ENCODE measurements at places on chromosomes 12 and 14.

- no peak for DNase-seq
These were observed 193.9 kb upstream of the OR4E1 start for GRCh38 chr14:21867541-21867940.

DNA sequence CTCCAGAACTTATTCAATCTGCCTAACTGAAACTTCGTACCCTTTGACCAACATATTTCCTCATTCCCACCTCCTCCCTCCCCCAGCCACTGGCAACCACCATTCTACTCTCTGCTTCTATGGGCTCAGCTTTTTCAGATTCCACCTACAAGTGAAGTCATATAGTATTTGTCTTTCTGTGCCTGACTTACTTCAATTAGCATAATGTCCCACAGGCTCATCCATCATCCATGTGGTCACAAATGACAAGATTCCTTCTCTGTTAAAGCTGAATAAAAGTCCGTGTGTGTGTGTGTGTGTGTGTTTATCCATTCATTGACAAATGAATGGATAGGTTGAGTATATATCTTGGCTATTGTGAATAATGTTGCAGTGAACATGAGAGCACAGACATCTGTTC is 1.3 kb upstream of the C14orf39 start:
- DNase-seq, result no peak

DNA sequence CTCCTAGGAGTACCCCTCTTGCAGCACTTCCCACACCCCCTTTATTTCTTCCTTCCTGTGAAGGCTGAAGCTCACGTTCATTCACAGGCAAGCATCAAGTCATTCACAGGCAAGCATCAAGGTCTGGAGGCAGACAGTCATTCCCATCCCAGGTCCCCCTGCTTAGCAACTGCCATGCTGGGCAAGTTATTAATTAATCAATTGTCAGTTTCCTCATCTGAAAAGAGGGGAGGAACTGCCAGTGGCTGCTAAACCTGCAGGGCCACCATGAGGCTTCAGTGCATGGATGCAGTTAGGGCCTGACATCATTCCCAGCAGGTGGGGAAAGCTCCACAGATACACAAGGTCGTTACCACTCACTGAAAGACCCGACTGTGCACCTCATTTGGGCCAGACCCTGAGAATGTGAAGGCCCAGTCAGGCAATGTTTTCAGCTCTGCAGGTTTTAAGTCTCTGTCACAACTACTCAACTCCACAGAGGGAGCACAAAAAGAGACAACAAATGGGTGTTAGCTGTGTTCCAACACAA is 85.0 kb upstream of the GPR68 start:
- DNase-seq, result no peak

GRCh38 chr12:82474798-82475184 is 116.5 kb downstream of the METTL25 start:
- no peak for DNase-seq

- DNase-seq, result no peak
These were observed 219.7 kb upstream of the TMPO start for GRCh38 chr12:98295681-98296080.

DNA sequence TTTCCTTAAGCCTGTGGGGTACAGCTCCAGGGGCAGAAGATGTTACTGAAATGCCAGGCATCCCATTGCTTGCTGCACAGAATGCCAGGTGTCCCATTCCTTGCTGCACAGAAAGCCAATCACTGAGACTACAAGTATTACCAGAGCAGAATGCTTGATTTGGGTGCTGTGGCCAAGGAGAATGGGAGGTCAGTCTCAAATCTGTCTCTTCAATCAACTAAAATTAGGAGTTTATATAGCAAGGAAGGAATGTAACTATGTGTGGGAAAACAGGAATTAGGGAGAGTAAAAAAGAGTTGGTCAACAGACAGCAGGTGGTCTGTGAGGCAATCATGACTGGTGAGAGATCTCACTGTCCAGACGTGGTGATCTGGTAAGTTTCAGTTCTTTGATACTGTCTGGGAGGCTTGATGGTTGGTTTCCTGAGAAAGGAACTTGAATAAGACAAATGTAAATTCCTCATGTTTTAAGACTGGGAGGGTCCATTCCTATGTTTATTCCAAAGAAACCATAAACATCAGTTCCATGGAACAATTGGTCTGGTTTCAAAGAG is 31.2 kb upstream of the VASH1 start:
- no peak for DNase-seq

DNA sequence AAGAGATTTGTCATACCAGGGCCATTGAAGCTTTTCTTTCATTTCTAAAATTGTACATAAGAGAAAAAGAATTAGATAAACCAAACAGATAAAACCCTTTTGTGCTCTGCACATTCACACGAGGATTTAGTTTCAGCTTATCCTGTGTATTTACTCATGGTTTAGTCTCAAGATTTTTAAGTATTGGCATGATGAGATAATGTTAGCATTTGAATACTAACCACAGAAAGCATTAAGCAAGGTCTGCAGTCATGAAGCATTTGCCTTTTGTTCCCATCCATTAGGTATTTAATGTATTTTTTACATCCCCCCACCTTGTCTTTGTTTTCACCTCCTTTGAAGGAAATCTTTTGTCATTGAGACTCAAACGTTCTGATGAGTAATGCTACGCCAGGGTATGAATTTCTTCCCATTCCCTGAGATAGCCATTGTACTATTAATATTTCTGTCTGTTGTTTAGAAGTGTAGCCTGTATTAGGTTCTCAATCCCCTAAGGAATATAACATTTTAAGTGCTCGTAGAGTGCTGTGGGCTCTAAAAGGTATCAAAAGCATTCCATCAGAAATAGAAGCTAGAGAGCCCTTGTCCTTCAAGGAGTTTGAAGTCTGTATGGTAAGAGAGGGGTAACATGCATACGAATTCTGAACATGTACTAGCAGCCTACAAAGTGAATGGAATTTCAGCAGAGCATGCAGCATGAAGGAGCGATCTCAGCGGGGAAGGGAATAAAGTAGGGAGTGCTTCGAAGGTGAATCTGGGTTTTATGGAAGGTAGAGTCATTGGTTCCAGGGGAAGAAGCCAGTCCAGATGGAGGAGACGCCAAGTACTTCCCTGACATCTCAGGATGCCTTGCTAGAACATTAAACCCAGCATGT is 22.3 kb downstream of the CRADD start:
- DNase-seq, result no peak

DNA sequence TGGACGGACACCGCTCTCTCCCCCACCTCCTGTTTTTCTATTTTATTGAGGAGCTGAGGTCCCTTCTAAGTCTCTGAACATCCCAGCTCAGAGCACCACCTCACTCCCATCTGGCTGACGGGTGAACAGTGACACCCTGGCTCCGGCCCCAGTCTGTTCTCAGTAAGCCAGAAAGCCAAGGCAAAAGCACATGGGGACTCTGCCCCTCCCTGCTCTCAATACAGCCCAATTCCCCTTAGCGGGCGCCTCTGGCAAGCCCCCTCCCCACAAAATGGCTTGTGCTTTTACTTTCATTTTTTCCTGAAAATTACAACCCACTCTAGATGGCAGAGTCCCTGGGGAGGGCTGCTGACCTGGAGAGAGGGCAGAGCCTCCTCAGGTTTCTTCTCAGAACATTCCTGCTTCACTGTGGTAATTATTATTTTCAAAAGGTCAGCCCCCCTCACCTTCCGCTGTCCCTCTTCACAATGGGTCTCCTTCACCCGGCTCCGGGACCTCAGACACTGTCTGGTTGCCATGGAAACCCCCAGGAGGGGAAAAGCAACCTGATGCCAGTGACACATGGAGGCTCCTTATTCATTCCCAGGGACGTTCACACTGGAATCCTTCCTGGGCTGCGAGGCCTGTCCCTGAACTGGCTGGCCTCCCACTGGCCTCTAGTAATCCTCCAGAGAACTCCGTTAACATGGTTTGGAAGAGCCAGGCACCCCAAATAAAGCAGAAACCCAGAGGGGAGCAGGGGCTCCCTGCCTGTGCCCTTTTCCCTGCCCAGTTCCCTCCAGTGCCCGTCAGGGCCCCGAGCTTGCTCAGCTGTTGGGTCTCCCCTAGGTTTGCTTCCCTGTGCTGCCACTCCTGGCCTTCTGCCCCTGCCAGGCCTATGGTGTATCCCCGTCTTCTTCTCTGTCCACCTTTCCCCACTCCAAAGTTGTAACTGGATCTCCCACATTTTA is 15.9 kb downstream of the COL2A1 start:
- DNase-seq, result no peak

GRCh38 chr12:59716043-59716442 is 120.2 kb downstream of the SLC16A7 start:
- no peak for DNase-seq

- DNase-seq, result no peak
These were observed 41.4 kb upstream of the PPFIA2 start for GRCh38 chr12:81800298-81801148.

DNA sequence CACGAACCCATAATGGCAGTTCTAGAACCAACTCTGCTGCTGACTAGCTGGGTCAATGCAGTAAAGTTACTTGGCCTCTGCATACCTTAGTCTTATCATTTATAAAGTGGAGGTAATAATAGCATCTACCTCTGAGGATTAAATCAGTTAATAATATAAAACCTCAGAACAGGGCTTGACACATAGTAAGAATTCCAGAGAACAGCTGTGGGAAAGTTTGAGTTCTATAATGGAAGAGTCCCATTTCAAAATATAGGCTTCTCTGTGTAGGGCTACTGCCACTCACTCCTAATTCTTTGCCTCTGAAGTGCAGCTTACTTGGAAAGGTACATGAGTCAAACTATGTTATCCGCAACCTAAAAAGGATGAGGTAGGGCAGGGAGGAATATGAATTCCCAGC is 269.2 kb upstream of the PRKD1 start:
- no peak for DNase-seq

DNA sequence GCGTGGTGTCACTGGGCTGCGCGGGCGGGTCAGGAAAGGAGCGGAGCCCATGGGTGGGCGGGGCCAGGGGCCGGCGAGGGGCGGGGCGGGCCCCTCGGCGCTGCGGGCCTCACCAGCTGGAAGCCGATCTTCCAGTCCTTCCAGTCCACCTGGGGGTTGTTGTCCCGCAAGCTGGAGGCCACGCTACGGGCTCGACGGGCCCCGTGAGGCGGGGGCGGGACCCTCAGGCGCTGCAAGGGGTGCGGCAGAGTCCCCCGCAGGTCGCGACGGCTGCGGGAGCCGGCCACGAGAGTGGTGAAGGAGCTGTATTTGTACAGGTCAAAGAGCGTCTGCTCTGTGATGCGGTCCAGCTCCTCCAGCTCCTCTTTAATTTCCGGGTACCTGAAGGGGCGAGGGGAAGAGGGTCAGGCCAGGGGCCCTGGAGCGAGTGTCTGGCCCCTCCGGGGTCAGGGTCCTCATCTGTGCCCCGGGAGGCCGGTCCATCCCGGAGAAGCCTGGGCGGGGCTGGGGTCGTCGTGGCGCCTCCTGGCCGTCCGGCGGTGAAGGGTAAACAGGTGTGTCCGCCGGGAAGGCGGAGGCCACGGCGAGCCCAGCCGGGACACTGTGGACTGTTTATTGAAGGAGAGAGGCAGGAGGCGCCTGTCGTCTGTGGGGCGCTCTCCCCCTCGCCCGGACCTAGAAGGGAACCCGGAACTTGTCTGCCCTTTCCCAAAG is 11.9 kb downstream of the SCNN1A start:
- DNase-seq, result peak; percentile 66

DNA sequence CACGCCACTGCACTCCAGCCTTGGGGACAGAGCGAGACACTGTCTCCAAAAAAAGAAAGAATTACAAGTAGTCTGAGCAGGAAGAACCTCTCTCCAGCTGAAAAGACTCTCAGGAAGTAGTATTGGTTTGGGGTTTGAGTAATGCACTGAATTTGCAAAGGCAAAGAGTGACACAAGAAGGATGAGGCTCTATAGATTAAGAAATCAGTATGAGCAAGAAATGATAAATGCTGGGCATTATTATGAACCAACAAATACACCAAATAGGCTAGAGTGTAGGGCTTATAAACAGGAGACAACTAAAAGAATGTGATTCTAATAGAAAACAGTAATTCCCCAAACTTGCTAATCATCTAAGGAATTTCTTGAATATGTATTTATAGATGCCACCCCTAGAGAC is 2.6 kb upstream of the SLC35E3 start:
- DNase-seq, result no peak

GRCh38 chr12:43210485-43211192 is 341.4 kb downstream of the ADAMTS20 start:
- peak; percentile 3 for DNase-seq

GRCh38 chr14:51630987-51631386 is 20.7 kb upstream of the FRMD6 start:
- DNase-seq, result no peak

- DNase-seq, result no peak
These were observed 84.7 kb upstream of the RFX4 start for GRCh38 chr12:106498056-106498455.

DNA sequence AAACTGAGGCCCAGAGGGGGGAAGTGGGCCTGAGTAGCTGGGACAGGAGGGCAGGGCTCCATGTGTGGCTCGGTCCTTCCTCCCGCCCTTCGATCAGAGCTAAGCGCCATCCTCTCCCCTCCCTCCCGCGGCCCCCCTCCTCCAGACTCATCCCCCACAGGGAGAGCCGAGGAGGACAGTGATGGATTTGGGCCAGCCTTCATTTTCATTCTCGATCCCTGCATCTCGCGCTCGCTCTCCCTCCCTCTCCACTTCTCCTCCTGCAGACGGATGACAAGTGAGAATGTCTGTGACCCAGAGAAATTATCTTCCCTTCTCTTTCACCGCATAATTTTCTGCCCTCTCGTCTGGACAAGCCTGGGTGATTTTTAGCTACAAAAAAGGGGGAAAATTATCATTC is 183.3 kb downstream of the RBM19 start:
- DNase-seq, result no peak

DNA sequence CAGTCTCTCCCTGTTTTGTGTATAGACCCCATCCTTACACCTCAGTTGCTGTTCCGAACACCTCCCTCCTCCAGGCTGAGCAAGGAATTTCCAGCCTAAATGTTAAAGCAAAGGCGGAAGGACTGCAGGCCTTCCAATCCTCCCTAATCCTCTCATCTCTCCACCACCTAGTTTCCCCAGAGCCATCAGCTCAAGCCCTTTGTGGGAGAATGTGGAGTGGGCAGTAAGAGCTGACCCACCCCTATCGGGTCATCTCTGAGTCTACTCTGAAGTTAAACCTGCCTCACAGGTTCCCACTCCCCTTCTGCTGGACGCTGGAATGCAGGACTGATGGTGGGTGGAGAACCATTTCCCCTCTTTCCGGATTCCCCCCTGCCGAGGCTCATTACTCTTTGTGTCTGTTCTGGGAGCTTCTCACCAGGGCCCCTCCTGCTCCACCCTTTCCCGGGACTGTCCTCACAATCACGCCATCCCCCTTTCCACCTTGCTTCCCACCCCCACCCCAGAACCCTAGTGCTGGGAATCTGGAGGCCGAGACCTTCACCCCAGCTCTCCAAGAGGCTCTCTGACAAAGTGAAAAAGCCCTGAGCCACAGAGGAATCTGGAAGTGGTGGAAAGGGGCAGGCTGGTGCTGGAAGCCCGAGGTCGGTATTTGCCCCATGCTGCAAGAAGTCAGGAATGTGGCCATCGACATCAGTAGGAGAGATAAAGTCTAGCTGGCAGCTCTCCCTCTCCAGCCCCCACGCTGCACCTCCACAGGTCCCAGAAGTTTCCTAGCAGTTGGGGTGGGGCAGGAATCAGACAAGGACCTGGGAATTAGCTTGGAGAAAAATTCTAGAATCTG is 3.3 kb upstream of the KRT18 start:
- DNase-seq, result no peak

- peak; percentile 88 for DNase-seq
These were observed 2.1 kb upstream of the GPR132 start for GRCh38 chr14:105067140-105067968.

- DNase-seq, result peak; percentile 90
These were observed 240.1 kb upstream of the OR4E1 start for GRCh38 chr14:21913759-21914158.

- DNase-seq, result no peak
These were observed 1112.4 kb downstream of the TRHDE start for GRCh38 chr12:73384592-73384991.

Measured in activated CD4-positive, alpha-beta T cell treated with anti-CD3 and anti-CD28 coated beads, Interleukin-2, Interleukin-6, amounts not matched to agents 100 ng/mL and 50 ng/mL, durations not matched to agents 16 hours and 8 hours (primary cell).